ENCODE measurements at places on chromosomes 12 and 14.

DNA sequence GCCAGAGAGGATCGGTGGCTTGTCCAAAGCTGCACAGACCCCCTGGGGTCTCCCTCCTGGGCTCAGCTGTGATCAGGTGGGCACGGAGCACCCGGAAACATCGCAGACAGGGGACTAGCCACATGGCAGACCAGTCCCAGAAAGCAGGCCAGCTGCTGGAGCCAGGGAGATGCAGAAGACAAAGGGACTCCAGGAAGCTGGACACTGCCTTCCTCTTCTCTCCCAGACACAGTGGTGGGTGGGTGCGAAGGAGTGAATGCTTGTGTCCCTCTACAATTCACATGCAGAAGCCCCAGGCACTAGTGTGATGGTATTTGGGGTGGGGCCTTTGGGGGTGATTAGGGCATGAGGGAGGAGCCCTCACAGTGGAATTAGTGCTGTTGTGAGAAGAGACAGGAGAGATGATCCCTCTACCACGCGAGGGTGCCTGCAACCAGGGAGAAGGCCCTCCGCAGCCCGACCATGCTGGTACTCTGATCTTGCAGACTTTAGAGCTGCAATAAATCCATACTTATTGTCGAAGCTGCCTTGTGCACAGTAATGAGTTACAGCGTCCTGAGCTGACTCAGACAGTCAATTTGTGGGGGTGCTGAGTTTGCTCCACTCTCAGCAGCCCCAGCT lies 95.2 kb downstream of the CALM1 start:
- no peak for DNase-seq

GRCh38 chr12:20368651-20369304 lies 441 bp downstream of the PDE3A start:
- DNase-seq, result peak; percentile 49

GRCh38 chr12:124411281-124411878 lies 116.5 kb downstream of the RFLNA start:
- DNase-seq, result peak; percentile 82

GRCh38 chr14:60655119-60655897 lies 6.0 kb upstream of the SIX1 start:
- no peak for DNase-seq

DNA sequence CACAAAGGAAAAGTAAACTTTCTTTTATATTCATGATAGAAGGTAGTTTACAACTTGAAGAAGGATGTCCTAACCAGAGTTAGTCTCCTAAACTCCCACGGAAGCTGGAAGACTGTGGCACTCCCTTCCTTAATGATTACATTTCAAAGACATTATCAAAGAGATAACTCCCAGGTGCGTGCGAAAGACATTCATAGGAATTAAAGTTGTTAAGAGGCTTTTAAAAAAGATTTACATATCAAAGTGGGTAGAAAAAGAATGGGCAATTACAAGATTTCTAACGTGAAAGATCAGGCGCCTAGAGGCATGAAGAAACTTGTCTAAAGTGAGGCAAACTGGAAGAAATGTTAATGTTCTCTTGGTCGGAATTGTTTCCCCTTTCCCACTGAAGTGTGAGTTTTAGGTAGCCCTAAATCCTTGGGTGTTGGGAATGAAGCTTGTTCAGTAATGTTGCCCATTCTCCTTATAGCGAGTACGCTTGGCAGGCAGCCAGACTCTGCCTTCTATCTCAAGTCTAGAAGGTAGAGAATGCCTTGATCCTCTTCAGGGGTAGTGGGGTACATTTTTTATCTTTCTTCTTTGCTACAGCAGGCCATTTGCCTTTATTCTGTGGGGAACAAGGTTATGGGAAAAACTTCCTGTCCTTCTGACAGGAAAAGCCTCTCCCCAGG lies 642.0 kb downstream of the SLC6A15 start:
- DNase-seq, result no peak

- DNase-seq, result no peak
These were observed 13.3 kb downstream of the FAM181A start for GRCh38 chr14:93940437-93940836.

- DNase-seq, result no peak
These were observed 388.0 kb downstream of the EMP1 start for GRCh38 chr12:13584541-13584940.

GRCh38 chr14:83757916-83758315 lies 1772.0 kb upstream of the FLRT2 start:
- peak; percentile 33 for DNase-seq

DNA sequence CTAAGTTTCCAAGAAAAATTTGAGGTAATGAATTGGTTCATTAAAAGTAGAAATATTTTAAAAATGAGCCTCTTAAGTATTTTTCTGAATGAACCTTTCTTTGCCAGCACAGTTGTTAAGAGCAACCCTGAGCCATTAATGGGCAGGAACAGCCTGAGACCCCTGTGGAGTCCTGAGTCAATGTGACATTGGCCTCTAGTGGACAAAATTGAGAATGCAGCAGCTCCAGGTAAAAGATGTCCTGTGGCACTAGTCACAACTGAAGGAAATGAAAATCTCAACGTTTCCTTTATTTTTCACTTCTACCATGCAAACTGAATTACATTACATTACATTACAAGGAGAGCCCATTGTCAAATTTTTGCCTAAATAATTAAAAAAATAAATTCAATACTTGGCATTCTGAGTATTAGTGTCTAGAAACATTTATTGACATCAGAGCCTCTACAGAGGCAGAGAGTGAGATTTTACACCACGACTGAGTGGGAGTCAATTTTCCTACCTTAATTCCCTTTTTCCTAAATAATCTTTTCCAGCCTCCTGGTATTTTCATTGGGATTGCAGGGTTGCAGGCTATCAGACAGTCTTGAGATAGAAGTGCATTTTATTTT lies 135.7 kb downstream of the PPM1H start:
- peak; percentile 87 for DNase-seq

DNA sequence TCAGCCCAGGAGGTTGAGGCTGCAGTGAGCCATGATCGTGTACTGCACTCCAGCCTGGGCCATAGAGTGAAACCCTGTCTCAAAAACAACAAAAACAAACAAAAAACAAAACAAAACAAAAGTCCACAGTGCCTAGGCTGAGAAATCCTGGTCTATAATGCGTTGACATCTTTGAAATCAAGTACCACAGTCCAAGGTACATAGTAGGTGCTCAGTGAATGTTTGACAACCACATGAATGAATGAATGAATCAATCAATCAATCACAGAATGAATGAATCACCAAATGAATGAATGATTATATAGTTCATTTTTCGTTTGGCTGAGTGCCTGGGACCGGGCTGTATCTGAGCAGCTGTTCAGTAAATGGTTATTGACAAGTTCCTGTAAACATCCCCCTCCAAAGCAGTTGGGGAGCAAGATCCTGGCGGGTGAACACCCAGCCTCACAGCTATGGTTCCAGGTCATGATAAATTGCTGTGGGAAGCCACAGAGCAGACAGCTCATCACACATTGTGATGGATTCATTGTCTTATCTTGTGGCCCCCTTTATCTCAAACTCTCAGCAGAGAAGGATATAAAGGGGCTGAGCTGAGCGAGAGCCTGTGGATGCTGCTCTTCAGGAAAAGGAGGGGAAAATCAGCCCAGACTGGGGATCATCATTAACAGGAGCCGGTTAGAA lies 30.4 kb upstream of the IFT81 start:
- DNase-seq, result no peak

- no peak for DNase-seq
These were observed 87.7 kb downstream of the ITPK1 start for GRCh38 chr14:93027810-93028723.

DNA sequence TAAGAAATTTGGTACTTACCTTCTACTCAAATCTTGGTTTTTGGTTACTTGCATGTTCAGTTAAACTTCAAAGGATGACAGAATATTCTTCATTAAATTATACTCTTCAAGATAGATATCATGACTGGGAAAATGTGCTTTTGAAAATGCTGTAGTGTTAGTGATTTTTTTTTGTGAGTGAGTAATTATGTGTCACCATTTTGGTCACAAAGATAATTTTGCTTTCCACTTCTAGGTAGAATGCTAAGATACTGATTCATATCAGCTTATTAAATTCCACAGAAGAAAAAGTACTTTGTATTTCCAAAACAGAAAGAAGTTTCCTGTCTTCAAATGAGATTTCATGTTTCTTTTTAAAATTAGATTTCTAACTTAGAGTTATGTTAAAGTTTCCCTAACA lies 61.2 kb downstream of the ATXN7L3B start:
- no peak for DNase-seq

- DNase-seq, result no peak
These were observed 144.8 kb downstream of the KCNA5 start for GRCh38 chr12:5188472-5188871.

DNA sequence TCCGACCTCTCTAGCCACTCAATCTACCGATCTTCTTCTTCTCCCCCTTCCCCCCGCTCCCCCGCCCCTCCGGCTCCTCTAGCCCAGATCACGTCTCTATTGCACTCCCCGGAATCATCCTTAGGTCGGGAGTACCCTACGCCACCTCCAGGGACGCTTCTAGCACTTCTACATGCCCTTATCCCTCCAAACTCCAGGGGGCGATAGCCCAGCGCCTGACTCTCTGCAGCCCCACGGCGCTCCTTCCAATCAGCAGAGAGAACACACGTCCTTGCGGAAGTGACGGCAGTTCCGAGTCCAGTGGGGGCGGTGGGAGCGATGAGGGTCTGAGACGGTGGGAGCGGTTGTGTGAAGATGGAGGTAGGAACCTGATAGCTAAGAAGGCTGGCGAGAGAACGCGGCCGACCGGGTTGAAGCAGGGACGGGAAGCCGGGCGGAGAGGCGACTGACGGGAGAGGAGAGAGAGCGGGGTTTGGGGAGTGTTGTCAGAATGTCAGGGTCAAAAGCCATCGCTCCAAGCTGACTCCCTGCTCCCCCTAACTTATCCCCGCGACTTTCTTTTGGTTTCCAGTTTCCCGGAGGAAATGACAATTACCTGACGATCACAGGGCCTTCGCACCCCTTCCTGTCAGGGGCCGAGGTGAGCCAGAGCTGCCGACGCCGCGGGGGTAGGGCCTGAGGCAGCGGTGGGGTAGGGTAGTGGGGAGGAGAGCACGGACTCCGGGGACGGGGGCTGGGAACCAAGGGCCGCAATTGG lies at the start of the genes RAB2B and TOX4:
TSS of gene RAB2B (minus strand) at position 35 of the 757 bp plus-strand sequence. CDS start 87 bp downstream, outside the sequence.
TSS of gene TOX4 (plus strand) at position 271 of the 757 bp plus-strand sequence. CDS start at position 355, 84 bp downstream.
- peak; percentile 99 for DNase-seq

DNA sequence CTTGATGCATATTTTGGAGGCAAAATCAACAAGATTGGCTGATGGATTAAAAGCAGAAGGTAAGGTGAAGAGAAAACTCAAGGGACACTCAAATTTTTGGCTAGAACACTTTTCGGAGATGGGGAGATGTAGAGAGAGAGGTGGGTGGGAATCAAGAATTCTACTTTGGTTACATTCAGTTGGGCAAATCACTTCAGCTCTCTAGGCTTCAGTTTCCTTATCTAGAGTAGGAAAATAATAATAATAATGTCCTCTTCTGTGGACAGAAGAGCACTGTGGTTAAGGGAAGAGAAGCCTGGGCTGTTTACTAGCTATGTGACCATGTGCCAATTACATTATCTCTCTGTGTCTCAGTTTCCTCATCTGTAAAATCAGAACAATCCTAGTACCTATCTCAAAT lies 23.4 kb upstream of the DHRS2 start:
- no peak for DNase-seq

DNA sequence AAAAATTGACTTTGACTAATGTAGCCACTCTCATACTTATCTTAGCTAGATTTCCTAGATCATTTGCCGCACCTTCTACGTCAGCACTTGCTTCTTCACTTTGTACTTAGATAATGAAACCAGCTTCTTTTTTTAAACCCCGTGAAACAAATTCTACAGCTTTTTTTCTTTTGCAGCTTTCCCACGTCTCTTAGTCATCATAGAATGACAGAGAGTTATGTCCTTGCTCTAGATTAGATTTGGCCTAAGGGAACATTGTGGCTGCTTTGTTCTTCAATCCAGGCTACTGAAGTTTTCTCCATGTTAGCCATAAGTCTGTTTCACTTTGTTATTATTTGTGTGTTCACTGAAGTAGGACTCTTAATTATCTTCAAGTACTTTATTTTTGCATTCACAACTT lies 94.9 kb downstream of the SLCO1A2 start:
- no peak for DNase-seq

GRCh38 chr12:39406262-39406661 lies 36.7 kb downstream of the KIF21A start:
- no peak for DNase-seq

DNA sequence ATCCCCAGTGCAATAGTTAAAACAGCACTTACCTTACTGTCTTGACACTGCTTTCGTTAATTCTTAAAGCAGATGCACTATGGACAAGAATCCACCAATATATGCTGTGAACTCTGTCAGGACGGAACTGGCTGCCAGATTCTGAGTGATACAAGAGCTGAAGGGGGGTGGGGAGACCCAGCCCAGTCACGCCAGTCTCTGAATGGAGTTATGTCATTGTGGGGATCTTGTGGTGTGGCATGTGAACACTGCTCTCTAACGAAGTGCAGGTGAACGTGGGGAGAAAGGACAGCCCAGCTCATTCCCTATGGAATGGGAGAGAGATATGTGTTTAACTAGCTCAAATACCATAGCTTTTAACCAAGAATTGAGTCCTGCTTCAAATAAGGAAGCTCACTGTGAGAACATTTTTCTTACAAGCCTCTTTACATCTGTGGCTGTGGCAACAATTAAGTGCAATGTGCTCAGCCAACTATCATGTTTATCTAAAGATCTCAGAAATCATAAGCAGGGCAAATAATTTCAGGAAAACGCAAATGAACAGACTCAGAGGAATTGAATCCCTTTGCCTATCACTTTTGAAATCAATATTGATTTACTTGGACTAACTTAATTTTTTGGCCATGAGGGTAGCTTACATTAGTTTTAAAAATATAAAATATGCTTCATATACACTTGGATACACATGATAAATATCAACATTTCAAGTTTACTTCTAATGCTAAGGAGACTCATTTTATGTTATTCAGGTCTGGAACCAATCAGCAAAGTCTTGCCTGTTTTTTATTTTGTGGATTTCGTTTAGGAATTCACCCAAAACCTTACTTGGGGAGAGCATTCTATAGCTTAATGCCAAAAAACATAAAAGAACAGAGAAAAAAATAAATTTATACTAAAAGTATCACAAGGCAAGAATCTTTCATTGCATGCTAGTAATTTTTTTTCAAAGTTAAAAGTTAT lies at the start of gene LUM:
TSS of gene LUM (minus strand) at position 129 of the 960 bp plus-strand sequence. CDS start 2,515 bp downstream, outside the sequence.
- DNase-seq, result peak; percentile 96

- no peak for DNase-seq
These were observed 450.3 kb downstream of the RMST start for GRCh38 chr12:97912943-97913342.

DNA sequence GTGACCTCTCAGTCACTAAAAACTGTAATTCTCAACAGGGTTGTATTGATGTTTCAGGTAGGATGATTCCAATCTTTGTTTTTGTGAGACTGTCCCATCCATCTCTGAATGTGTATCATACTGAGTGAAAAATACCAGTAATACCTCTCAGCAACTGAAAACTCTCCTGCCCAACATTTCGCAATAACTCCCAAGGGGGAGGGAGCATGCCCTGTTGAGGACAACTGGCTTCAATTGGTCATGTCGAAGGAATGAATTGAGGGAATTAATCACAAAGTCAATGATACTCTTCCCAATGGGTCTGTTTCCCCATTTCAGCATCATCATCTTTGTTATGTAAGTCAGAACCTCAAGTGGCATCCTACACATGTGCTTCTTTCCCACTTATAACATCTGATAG lies 102.4 kb upstream of the E2F7 start:
- DNase-seq, result no peak

Measured in muscle of back (tissue), 13 donors.